ENCODE measurements at places on chromosomes 3 and 15. TPM values are rescaled to one million over a fixed set of nuclear protein-coding genes. Genes with fewer than 3 reads are reported as not detected.

The SYNPR gene
- not detected for total RNA-seq

The VWA5B2 gene
- not detected for total RNA-seq

The SOX14 gene
- not detected for total RNA-seq

The LMCD1 gene
- total RNA-seq: 16.0 TPM

The OIP5 gene
- 26.0 TPM for total RNA-seq

The ZNF620 gene
- 2.6 TPM for total RNA-seq

The PLSCR4 gene
- total RNA-seq: 8.3 TPM

The BTLA gene
- total RNA-seq: not detected

The ITIH4 gene
- 2.0 TPM for total RNA-seq

The FSIP1 gene
- total RNA-seq: 0.73 TPM

The SEC22A gene
- 32.7 TPM for total RNA-seq

The ANKRD63 gene
- not detected for total RNA-seq

The LSAMP gene
- total RNA-seq: 18.5 TPM

The DPPA2 gene
- total RNA-seq: not detected

The RFT1 gene
- total RNA-seq: 12.4 TPM

The THAP10 gene
- 2.9 TPM for total RNA-seq

The GOLGA8G gene
- not detected for total RNA-seq

The CLSTN2 gene
- 0.73 TPM for total RNA-seq

The UBE3A gene
- total RNA-seq: 108 TPM

The GOLGA8M gene
- total RNA-seq: not detected

The AMOTL2 gene
- 35.0 TPM for total RNA-seq
